Fibroblast of villous mesenchyme (primary cell): ENCODE measurements at places on chromosomes 7 and 10. TPM values are rescaled to one million over a fixed set of nuclear protein-coding genes. Genes with fewer than 3 reads are reported as not detected.
A peak's percentile ranks its signal among the peaks of the same experiment; 100 is the strongest.

DNA sequence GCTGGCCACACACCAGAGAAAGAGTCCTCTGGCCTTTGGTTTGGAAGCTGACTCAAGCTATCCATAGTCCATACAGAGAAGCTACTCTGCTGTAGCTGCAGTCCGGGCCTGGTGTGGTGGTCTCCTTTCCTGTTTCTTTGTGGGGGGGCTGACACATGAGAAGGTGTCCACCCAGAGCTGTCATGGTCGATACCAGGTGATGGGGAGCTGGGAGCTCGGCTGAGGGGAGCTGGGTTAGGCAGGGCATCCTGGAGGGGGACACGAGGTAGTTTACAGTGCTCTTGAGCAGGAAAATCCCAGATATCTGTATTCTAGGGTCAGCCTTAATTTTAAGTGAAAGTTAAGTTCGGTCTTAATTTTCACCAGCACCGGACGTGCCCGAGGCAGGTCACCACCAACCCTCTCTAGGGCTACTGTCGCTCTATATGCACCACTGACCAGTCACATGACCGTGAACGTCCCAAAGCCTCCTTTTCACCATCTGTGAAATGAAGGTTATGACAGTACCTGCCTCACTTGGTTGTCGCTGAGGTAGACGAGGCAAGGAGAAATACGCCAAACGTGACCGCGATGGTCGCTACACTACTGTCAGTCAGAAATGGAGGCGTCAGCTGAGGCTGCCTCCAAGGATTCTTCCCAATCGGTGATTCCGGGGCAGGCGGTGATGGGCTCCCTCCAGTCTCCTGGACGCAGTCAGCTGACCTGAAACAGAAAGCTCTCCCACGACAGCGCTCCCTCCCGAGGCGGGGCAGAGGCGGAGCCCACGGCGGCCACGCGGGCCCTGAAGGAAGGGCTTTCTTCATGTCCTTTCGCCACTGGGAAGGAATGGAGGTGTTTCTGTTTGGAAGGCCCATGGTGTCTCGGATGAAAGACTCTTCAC lies 69.4 kb upstream of the SHH start:
- DNase-seq: no peak

DNA sequence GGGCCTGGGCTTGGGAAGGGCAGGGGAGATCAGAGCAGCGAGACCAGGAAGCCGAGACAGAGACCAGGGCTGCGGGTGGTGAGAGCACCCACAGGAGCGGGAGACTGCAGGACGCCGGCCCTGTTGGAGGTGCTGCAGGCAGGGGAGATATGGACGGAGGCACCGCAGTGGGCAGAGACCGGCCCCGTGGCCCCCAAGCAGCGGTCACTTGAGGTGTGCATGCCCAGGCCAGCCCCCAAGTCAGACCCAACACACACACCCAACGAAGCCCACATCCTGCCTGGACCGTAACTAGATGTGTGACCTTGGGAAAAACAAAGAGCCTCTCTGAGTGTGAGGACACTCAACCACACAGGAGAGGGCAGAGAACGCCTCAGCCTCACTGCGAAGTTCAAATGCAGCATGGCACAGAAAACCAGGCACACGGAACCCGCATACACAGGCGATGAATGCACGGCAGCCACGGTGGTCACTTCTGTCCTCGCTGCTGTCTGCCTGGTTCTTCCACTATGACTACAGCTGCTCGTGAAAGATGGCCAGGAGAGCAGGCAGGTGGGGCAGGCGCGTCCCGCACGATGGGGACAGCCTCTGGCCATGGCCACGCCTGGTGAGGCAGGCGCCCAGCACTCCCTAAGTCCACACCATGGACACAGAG lies 214.7 kb downstream of the MAD1L1 start:
- no peak for DNase-seq

DNA sequence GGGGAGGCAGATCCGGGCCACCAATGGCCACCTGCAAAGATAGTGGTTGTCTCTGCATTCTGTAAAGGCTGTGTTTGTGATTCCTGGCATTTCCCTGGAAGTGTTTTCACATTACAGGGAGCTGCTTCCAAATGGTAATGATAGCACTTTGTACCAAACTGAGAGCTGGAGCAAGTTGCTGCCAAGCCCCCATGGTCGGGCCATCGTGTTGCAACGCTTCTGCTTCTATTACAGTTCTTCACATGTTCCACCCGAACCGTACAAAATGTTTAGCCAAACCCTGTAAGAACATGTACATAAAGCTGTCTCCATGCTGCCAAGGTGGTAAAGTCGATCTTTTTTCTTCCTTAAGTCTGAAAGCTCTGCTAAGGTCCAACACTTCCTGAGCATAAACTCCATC lies 397.7 kb upstream of the NFE2L3 start:
- no peak for DNase-seq

GRCh38 chr10:80459047-80459865 lies 5.1 kb downstream of the TSPAN14 start:
- DNase-seq: peak; percentile 97

JAKMIP3 gene
- total RNA-seq: under 0.01 and 0.43 TPM in 2 replicates

GRCh38 chr10:96299383-96299782 lies 4.9 kb upstream of the DNTT start:
- DNase-seq: no peak

DNA sequence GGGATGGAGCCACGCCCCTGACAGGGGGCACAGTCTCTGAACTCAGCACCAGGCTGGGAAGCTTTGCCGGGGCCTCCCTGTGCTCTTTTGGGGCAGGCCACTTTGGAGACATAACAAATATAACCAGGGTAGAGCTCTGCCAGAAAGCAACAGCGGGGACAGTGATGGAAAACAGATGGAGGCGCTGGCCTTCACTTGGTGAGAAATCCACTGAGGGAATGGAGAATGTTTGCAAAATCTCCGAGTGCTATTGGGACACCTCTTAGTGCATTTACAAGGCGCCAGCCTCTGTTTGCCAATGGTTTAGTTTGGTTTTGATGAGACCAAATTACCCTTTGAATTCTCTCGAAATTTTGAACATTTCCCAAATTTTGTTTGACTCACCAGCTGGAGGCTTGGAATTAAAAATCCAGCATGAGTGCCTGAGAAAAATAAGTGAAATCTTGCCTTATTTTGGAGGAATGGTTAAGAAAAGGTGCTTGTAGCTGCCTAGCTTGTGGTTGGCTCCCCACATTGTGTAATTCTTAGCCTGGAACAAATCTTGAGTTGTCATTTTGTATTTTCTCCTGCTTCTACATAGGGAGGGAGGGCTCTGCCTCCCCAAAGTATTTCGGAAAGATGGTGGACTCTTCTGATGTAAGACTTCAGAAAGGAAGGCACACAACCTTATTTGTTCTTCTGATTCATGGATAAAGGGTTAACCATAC lies 980.5 kb downstream of the LRMDA start:
- peak; percentile 33 for DNase-seq

CCDC172 gene
- total RNA-seq: not detected in 2 replicates

GRCh38 chr10:28560617-28561016 lies 27.7 kb downstream of the WAC start:
- DNase-seq: no peak

TUBB8 gene
- under 0.01 TPM in 1 of 2 replicates, not detected in the other for total RNA-seq

RBAK gene
- total RNA-seq: 9.0 and 12.1 TPM in 2 replicates

DNA sequence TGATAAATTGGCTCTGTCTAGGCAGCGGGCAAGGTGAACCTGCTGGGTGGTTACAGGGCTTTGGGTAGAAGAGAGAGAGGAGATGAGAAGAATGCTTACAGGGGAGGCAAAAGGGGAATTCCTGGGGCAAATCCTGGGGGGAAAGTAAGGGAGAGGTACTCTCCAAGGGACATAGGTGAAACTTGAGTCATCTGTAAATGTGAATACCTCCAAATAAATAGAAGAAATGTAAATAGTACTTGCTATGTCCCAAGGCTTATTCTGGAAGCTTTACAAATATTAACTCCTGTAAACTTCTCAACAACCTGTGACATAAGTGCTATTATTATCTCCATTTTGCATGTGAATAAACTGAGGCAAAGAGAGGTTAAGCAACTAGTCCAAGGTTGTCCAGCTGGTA lies 57.7 kb upstream of the CDK13 start:
- no peak for DNase-seq

GRCh38 chr10:95552679-95553342 lies 8.4 kb downstream of the SORBS1 start:
- no peak for DNase-seq

GRCh38 chr10:112338957-112339356 lies 35.0 kb upstream of the ACSL5 start:
- DNase-seq: no peak

DNA sequence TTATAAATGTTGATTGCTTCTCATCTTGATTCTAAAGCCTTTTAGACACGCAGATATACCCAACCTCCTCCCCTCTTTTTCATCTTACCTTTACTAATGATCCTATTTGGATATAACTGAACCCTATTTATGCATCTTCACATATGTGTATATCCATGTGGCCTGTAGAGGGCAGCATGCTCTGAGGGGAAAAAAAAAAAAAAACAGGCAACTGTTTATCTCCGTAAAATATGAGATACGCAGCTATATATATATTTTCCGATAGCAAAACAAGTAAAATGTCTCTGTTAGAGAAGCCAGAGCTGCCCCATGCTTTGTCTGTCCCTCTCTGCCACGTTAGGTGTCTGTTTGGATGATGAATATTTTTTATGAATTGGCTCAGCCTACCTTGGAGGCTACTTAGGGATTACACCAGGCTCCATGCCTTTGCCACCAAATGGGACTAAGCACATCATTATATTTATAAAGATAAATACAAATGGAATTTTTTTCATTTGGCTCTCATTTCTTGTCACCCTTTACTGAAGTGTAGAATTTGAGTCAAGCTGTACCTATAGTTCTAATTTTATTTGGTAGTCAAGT lies 174.8 kb upstream of the FZD1 start:
- DNase-seq: peak; percentile 58

VENTX gene
- not detected in 2 replicates for total RNA-seq

LLCFC1 gene
- not detected in 2 replicates for total RNA-seq

- peak; percentile 26 for DNase-seq
Measured at GRCh38 chr10:104351061-104351702, 2.5 kb upstream of the CFAP58 start.

DNA sequence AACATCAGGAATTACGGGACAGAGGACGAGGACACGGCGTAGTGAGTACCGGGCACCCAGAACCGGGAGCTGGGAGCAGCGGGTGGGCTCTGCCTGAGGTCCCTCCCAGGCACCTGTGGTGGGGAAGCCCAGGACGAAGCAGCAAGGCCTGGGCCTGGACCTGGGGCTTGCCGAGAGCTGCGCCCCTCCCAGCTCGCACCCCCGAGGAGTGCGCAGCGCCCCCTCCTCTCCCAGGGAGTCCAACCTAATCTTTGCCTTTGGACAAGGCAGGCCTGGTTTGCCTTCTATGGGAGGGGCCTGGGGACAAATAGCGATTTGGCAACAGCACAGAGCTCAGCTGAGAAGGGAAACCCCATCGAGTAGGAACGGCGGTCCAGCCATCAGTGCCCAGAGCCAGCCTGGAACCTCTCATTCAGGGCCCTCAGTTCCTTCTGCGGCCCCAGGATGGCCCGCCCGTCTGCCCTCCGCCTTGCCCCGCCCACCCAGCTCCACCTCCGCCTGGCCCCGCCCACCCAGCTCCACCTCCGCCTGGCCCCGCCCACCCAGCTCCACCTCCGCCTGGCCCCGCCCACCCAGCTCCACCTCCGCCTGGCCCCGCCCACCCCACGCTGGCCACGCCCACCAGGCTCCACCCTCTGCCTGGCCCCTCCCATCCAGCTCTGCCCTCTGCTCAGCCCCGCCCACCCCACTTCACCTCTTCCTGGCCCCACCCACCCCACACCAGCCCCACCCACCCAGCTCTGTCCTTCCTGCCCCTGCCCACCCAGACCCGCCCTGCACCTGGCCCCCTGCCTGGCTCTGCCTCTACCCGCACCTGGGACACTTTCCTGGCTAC lies 32.5 kb upstream of the KNDC1 start:
- no peak for DNase-seq

DNA sequence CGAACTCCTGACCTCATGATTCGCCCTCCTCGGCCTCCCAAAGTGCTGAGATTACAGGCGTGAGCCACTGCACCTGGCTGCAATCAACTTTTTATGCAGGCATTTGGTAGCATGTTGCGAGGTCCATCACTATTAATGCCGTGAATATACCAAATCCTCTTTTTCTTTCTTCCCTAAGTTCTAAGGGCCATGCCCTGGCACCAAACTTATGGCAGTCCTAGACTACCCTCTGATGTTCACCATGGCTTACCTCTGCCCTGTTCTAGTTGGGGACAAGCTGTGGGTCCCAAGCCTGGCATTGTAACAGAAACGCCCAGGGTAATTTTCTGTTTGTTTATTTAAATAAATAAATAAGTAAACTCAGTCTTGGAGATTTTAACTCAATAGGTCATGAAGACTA lies 13.3 kb downstream of the PRSS2 start:
- no peak for DNase-seq

- no peak for DNase-seq
Measured at GRCh38 chr10:75450644-75451640, 19.5 kb downstream of the LRMDA start.

DNA sequence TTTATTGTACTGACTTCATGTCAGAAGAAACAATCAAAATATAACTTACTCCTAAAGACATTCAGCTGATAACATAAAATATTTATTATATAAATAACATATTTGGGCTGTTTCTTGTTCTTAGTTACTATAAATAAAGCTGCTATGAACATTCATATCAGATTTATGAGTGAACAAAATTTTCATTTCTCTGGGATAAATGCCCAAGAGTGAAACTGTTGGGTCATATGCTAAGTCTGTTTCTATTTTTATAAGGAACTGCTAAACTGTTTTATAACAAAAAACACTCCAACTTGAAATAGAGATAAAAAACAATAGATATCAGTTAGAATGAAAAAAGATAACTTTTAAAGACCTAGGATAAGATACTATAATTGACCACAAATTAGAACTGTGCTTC lies 26.5 kb upstream of the CC2D2B start:
- DNase-seq: peak; percentile 6

DNA sequence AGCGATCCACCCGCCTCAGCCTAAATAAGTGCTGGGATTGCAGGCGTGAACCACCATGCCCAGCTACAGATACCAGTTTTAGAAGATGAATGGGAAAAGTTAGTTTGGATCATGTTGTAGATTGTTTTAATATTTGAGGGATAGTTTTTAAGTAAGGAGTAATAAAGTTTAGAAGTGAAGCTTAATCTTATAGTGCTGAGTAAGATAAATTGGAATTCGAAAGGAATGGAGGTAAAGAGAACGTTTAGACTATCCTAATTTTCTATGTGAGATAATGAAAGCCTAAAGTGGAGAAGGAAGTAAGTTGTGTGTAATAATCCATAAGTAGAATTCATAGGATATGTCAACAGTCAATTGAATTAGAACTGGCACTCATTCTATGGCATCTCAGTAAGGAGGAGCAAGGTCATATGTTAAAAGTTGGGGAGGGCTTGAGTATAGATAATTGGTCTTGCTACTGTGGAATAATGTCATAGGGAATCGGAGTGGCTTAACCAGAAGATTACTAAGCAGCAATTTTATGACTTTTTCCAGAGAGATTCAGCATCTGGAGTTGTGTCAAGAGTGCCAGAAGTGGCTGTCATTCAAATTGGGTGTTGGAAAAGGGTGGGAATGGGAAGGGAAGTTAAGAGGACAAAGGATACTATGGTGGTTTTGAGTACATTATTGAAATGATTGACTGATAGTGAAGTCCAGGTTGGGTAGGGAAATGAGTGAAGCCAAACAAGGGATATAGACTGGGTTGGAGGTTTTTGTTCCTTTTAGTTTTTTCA lies 12.1 kb downstream of the TAX1BP1 start:
- DNase-seq: no peak
